ENCODE measurements at places on chromosomes 3 and 15.

- DNase-seq = no peak
Observed at GRCh38 chr15:37125143-37125542, 24.8 kb upstream of the MEIS2 start.

DNA sequence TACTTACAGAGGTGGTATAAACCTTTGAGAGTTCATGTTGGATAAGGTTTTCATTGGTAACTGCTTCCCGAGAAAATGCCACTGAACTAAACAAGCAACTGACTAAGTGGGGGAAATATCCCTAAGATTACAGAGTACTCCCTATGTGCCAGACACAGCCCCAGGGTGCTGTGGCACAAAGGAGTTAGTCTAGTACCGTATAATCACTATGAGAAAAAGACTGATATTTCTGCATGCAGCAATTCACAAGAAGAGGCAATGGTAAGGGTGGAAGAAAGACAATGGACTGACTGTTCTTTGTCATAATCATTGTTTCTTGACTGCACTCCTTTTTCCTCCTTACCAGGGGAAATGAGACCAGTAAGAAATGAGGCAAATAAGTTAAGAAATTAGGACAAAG lies 20.0 kb upstream of the SLC25A26 start:
- no peak for DNase-seq

DNA sequence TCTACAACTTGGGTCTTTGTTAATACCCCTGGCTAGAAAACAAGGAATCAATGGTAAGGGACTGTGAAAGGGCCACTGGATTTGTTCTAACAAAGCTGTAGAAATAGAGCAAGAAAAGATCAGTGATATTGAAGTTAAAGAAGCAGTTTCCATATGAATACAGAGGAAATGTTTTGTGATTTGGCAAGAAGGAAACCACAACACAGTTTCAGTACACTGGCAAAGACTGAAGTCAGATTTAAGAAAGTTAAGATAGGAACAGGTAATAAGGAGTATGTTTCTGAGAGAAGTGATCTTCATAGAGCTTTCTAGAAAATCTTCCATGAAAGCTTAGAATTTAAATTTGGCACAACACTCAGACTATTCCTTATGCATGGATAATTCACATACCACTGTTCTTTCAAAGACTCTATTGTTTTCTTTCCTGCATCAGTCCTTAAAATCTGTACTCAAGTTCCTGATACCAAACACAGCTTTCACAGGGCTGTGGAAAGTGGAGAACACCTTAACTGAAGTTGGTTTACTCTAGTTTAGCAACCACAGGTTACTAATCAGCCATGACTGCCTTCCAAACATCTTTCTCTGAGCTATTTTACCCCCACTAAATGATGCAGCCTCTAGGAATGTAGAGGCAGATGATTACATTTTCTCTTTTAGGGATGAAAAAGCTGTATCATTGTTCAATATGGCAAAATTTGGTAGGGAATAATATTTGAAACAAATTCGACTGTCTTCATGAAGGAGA lies 32.4 kb upstream of the ALCAM start:
- DNase-seq = no peak

DNA sequence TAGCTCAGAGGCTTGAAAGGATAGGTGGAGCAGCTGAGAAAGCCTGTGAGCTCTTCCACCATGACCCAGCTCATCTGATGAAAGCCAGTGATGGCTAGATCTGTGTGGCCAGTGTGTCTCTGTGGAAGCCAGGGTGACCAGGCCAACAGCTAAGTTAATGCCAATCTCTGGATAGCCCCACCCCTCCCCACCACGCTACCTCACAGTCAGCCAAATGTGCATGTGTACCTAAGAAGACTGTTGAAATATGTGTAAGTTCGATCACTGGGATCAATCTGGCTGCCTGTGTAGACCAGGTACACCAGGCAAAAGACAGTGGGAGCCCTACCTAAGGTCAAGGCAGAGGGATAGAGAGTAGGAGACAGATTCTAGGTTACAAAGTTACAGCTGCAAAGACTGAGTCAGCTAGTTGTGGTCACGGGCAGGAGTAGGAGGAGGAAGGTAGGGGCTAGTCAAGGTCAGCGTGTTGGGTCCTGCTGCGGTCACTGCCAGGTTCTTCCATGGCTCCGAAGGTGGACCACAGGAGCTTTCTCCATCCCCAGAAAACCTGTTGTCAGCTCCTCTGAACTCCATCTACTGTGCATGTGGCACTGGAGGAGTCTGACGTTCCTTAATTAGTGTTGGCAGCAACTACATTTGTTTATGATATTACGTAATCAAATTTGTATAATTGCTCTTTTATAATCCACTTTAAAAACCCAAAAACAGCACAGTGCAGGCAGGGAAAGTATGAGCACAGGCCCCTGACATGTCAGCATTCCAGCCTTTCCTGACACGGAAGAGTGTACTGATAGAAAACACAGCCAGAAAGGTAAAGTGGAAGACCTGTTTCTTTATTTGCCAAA lies 318.0 kb downstream of the CLSTN2 start:
- DNase-seq = no peak

- peak; percentile 75 for DNase-seq
Observed at GRCh38 chr15:39511000-39511915, 69.6 kb upstream of the THBS1 start.

DNA sequence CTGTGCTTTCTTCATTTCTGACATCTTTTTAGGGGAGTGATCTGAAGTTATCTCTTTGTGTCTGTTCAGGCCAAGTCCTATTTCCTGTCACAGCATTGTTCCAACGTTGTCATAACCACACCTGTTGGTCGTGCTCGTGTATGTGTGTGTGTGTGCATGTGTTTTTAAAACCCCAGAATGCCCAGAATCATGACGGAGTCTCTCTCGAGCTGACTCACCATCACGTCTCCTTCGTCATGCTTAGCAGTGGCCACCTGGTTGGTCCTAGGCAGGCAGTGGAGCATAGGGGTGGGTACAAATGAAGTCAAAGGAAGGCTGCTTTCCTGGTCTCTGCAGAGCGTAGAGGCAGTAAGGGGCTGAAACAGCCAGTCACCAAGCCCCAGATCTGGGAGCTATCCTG lies 126.8 kb upstream of the ABHD17C start:
- no peak for DNase-seq

GRCh38 chr15:48778331-48778730 lies 32.5 kb downstream of the CEP152 start:
- no peak for DNase-seq

DNA sequence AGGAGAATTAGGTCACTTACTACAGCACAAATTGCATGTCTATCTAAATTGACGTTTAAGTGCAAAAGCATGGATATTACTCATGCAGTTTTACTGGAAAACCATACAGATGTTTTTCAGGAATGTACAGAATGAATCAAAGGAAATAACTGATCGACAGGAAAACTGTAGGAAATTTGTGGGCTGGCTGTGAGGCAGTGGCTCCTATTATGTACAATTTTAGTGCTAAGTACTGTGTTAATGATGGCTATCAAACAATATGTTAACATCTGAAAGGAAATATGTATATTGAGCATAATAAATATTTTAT lies 6.9 kb downstream of the NUDT16 start:
- DNase-seq = no peak

DNA sequence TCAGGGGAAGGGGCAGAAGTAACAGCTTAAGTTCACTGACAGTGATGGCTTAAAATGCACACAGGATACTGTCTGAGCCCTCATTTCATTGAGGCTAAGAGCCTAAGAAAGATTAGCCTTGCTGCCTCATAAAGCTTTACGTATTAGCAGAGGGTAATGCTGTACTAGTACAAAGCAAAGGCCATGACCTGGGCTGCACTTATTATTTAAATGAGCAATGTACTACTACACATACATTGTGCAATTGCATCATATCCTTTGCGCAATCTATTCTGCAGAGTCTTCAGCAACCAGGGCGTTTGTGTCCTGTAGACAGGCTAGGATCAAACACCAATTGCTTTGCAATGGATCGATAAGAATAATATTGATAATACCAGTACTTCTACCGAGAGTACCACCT lies 221.8 kb downstream of the TPRG1 start:
- DNase-seq = no peak

DNA sequence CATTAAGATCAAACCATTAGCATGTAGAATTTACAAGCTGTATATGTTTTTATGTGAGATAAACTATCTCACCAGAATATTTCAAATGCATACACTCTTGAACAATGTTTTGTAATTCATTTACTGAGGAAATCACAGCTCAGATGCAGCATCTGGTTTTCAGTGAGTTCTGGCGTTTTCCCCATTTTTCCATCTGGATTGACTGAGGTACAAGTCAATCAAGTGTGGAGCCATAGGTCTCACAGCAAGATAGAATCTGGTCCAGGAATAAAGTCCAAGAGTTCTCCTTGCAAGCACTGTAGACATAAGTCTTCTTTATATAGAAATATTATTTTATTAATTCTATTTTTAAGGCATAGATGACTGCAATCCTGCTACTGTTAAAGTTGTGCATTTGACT lies 219.3 kb downstream of the ZBBX start:
- DNase-seq = no peak

DNA sequence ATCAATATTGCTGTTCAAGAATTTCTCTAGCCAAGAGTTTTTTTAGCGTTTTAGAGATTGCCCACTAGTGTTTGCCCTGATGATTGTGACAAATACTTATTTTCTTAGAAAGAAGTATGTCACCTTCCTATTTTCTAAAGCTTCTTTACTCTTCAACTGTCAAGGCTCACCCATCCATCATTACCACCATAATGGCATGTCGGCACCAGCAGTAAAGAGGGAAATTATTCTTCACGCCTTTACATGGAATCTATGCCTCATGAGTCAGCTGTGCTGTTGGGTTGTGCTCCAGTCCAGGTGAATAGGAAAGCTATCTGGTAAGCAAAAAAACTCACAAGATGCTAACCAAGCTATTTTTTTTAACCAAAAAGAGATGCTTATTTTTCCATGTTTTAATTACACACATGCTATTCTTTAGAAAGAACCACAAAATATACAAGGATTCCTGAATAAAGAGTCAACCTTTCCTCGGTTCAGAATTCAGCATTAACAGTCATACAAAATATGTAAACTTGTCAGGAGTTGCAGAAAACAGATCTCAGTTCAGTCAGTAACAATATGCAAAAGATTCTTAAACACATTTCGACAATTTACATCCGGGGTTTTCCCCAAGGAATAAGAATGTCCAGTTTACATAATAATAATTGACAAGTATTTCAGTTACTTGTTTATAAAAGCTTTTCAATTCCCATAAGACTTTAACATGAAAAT lies 128.0 kb downstream of the ATP8B4 start:
- no peak for DNase-seq

GRCh38 chr3:23979569-23979968 lies 34.5 kb downstream of the NR1D2 start:
- DNase-seq = no peak

- peak; percentile 17 for DNase-seq
Observed at GRCh38 chr3:113600418-113601182, 68.2 kb downstream of the SIDT1 start.

DNA sequence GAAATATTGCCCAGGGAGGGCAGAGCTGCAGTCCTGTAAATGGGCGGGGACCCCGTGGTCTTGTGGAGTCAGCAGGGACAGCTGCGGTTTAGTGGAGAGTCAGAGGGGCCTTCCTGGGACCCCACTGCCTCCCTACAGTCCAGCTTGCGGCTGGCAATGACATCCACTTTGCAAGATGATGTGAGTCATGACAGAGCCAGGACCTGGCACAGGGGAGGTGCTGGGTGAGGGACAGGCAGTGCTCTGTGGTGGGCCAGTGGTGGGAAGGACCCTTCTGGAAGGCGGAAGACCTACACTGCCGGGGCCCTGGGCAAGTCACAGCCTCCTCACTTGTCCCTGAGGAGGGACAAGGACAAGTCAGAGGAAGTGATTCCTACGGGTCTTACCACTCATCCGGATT lies 17.8 kb downstream of the APBA2 start:
- DNase-seq = no peak

DNA sequence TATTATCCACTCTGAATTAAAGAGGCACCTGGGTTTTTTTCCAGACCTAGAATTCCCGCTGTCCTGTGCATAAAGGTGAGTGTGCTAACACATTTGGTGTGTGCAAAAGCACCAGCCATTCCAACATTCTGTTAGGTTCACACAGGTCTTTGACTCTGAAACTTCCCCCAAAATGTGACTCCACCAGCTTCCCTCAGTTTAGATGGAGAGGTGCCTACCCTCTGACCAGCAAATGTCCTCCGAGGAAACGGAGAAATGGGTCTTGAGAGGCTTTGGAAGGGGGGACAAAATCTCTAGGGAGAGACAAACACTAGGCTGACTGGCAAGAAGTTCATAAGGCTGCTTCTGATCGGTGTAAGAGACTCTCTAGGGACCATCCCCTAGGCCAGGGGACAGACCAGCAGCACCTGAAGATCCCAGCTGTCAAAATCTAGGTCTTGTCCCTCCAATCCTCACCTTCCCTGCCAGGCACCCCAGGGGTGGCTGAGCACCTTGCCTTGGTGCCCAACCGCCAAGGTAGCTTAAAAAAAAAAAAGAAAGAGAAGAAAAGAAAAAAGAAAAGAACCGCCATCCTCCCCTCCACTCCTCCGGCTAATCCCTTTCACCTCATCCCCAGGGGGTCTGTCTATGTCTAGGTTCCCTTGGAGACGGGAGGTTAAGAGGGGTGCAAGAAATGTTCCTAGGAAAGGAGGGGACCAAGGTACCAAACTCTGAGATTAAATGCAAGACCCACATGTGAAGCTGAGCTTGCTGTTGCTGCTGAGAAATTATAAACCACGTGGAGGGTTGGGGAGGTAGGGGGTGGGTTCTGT lies 2.0 kb upstream of the MECOM start:
- DNase-seq = no peak

DNA sequence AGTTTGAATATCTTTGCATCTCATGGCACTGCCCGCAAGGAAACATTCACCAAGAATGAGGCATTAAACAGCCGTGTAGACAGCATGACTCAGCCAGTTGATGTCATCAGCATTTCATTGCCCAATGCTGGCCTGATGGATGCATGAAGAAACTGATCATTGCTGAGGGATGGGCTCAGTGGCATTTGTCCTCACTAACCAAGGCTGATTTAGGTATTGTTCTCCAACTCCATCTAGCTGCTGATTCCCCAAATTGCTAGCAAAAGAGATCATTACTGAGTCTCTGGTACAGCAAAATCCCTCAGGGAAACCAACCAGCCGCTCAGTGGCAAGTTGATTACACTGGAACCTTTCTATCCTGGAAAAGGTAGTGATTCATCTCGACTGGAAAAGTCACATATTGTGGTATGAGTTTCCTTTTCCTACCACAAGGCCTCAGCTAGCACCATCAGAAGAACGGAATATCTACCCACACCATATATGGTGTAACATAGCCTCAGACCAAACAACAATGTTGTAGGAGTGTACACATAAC lies 186.5 kb upstream of the GAP43 start:
- no peak for DNase-seq

DNA sequence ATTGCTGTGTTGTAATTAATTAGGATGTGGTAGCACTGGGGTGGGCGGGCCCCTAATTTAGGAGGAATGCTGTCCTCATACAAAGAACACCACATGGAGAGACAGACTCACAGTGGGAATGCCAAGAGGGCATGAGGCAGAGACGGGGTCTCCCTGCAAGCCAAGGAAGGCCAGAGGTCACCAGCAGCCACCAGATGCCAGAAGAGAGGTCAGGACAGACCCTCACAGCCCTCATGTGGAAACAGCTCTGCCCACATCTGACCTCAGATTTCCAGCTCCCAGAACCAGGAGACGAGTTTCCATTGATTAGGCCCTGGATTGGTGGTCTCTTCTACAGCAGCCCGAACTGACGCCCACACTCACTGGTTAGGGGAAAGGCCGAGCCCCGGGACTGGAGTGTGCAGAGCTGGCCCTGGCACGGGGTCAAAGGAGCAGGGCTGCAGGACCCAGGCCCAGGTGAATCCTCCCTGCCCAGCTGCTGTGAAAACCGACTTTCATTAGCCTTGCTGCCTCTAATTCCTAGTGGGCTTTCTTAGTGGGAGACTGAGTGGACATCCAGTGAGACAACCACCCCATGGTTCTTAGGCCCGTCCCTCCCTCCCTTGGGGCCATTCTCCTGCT lies 43.0 kb upstream of the SLC41A3 start:
- peak; percentile 19 for DNase-seq
